ENCODE measurements at places on chromosomes 7 and 10.
A peak's percentile ranks its signal among the peaks of the same experiment; 100 is the strongest.

GRCh38 chr10:131724169-131724545, 176.7 kb upstream of the PPP2R2D start:
- no peak for DNase-seq

GRCh38 chr7:15430911-15431310, 130.9 kb downstream of the AGMO start:
- DNase-seq: no peak

DNA sequence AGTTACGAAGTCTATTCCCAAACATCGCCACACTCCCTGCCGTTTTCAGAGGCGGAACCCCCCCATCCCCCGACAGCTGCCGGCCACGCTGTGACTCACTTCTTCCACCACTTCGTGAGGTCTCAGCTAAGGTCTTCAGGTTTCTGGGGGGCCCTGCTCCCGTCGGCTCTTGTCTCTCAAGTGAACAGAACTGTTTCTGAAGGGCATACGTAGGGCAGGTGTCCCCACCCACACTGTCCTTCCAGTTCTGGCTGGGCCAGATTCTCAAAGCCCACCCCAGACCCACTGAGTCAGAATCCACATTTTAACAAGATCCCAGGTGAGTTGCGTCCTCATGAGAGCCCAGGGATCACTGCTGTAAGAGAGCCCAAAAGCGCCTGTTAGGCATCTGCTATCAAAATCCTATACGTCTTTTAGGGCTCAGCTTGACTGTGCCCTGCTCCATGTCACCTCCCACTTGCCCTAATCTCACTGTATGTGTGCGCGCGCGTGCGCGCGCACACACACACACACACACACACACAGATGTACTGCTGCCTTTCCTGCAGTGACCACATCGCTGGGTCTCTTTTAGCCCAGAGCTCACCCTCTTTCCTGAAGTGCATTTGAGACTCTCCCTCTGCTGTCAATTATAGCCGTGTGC, 78.8 kb downstream of the PROSER2 start:
- DNase-seq: no peak

DNA sequence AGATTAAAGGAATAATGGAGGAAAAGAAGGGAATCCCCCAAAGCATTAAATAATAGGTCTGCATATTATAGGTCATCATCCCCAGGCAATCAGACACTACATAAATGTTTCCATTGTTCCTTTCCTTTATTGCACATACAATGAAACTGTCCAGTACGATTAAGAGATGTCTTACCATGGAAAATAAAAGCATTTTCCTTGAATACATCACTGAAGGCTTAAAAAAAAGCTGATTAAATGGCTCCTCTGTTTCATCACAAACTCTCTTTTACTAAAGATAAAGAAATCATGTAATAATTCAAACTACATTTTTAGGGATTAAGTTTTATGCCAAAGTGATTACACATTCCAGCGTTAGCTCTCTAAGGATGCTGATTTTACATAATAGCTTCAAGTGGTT, 316.0 kb downstream of the AGMO start:
- DNase-seq: no peak

GRCh38 chr7:157932498-157933218, 595.9 kb downstream of the DNAJB6 start:
- no peak for DNase-seq

DNA sequence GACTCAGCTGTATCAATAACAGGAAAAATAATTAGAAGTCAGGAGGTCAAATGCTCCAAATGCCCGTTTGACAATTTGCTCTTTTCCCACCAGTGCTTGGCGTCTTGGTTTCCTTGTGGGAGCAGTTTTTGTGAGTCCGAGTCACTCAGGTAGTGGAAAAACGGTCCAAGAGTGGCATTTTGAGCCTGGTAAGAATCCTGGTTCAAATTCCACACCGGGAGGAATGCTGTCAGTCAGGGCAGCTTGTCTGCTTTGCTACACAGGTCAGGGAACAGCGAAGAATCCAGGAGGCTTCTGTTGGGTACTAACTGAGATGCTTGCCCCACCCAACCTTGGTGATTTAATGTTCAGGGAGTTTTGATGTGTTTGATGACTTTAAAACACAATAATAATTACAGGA, 209.5 kb downstream of the HERPUD2 start:
- DNase-seq: no peak

- DNase-seq: no peak
These were observed 34.3 kb upstream of the TMEM26 start for GRCh38 chr10:61487506-61487905.

- peak; percentile 12 for DNase-seq
These were observed 81.8 kb downstream of the PAX2 start for GRCh38 chr10:100826983-100827818.

DNA sequence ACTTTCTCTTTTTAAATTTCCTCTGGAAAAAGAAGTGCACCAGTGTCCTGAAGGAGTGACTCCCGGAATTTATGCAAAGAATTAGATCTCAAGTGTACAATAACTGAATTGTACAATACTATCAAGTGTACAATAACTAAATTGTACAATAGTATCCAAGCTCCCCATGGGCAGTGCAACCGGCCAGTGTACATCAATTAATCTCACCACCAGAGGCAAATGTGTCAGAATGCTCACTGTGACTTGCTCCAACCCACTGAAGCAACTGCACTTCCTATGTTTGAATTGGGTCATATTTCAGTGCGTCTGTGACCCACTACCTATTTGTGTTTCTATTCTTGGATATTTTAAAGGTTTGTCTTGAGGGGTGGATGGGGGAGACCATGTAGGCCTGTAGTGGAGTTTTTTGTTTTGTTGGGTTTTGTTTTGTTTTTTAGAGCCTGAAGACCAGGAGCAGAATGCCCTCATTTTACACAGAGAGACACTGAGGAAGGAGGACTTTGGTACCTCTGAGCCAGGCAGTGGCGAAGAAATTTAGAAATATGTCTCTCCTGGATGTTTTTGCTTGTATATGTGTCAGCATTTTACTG, 78.5 kb upstream of the CTTNBP2 start:
- no peak for DNase-seq

GRCh38 chr10:36118314-36118713, 476.2 kb upstream of the FZD8 start:
- no peak for DNase-seq

GRCh38 chr10:84908491-84908890, 580.1 kb downstream of the CCSER2 start:
- DNase-seq: no peak

- DNase-seq: no peak
These were observed 3.9 kb downstream of the SGMS1 start for GRCh38 chr10:50619882-50620281.

DNA sequence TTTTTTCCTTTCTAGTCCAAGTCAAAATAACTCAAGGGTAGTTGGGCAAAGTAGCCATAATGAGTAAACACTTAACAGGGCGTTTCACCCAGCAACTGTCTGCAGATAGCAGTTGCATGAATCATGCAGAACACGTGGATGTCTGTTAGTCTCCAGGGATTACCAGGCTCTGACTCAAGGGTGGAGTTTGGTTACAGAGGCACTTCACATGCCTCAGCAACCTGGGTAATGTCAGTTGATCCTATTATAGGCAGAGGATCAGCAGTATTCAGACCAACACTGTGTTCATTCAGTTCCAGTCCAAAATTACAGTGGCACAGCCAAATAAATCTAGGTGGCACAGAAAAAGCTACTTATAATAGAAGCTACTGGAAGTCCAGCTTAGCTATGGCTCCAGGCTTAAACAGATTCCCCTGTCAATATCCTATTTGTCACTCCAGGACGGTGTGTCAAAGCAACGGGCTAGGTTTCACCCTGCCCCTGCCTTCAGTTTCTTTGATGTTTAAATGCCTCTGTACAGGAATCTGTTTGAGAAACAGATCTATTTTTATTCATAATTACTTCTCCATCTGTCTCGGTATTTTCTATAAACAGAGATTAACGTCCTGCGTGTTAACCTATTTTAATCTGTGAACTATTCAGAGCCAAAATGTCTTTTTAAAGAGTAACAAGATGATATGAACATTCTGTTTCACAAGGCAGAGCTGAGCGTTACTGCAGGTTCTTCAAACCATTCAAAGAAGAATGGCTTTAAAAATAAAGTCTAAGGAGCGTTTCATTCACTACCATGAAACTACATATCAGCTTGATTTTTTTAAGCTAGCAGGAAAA, 162.6 kb upstream of the AKR1E2 start:
- no peak for DNase-seq

DNA sequence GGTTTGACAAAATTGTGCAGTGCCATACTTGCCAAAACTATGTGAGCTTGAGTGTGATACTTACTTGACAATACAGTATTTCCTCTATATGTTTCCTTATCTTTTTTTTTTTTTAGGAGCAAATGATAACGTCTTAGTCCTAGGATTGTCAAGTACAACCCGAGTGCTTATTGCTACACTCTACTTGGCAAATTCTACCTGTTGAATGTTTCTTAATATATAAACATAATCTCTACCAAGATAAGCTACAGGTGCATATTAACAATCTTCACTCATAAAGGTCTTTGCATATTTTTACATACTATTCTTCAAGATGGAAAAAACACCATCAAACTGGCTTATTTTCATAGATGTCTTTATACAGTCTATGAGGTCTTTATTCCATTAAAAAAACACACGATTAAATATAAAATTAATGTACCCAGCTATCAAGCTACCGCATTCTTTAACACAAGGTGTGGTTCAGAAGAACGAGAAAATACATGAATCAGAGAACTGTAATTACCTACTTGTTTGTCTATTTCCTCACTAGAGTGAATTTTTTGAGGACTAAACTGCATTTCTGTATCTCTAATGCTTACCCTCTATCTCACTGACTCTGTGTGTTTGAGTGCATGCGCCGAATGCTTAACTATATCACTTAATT, 76.1 kb upstream of the PDSS1 start:
- DNase-seq: no peak

DNA sequence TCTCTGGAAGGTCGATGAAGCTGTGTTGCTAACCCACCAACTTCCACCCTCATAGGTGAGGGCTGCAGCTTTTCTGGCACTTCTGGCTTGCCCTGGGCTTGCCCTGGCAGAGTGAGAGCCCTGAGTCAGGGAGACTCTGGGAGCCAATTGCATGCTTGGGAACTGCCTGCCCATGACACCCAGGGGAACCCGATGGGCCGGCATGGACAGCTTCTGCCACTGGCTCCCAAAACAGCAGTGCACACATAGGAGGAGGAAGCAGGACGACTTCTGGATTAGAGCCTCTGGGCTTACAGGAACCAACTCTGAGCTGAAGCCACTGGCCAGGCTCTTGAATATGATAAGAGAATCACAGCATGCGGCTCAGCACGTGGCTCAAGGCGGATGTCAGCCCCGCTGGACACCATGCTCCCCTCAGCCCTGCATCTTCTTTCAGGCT, 135.2 kb upstream of the UNC5B start:
- DNase-seq: no peak

DNA sequence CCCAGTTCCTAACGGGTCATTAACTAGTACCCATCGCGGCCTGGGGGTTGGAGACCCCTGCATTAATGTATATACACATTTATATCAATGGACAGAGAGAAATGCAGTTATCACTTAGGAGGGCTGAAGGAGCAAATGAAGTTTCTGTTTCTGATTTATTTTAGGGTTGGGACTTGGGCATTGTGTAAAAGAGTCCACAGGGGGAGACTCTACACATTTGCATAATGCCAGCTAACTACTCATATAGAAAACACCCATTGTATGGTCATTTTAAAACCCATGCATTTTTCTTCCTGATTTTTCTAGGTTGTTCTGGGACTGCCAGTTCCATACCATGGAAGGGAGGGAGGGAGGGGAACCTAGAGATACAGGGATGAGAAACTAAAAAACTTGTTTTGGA, 23.5 kb downstream of the BCCIP start:
- DNase-seq: no peak

GRCh38 chr10:5592070-5592469, 67.3 kb downstream of the CALML3 start:
- no peak for DNase-seq

DNA sequence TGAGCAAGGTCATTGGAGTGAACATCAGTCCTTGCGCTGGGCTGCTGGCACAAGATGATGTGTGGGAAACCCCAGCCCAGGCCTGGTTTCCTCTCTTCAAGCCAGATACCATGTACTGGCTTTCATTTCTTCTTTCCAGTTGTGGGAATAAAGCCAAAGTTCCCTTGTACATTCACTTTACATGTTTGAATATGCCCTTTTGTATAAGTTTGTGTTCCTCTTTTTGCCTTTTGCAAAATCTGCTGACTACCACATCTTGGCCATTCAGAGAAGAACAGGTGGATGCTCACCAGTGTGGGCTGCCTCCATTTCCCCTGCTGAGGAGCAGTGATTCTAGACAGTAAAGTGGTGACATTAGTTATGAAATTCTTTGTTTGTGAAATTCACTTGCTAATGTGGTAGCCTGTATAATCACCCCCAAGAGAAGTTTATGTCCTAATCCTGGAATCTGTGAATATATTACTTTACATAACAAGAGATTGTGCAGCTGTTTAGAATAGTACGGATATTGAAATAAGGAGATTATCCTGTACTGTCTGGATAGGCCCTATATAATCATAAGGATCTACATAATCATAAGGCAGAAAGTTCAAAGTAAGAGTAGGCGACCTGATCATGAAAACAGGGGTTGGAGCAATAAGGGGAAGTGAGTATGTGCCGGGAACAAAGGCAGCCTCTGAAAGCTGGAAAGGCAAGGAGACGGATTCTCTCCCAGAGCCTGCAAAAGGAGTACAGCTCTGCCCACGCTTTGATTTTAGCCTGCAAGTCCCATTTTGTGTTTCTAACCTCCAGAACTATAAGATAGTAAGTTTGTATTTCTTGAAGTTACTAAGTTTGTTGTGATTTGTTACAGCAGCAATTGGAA, 18.8 kb upstream of the AOAH start:
- DNase-seq: no peak

GRCh38 chr7:158396982-158397862, 190.4 kb downstream of the PTPRN2 start:
- no peak for DNase-seq

DNA sequence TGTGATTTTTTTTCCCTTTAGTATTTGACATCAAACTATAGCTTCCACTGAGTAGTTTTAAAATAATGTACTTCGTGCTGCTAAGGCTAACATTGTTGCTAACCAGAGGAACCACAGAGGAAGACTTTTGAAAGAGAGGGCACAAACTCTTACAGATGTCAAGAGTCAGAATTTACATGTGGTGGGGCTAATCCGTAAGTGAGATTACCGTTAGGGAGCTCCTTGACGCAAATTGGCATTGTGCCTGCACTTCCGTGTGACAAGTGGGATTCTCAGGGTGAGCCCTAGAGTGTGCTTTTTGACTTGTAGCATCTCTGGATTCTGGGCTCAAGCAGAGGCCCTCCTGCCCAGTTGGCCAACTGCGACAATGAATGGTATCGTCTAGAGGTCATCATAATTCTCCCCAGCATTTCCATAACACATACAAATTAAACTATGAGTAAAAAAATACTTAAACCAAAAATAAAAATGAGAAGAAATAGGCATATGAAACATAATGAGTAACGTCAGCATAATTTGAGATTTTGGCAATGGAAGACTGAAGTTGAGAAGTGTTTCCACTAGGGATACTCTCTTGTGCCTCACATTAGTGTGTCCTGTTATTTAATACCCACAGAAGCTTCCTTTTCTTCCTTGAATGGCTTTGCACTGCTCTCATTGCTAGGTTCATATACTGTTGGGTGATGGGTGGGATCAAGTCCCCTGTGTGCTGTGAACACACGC, 164.0 kb downstream of the SDK1 start:
- no peak for DNase-seq

GRCh38 chr10:22681783-22682183, 32.6 kb downstream of the PIP4K2A start:
- DNase-seq: peak; percentile 13

GRCh38 chr10:1157615-1157933, 101.4 kb downstream of the WDR37 start:
- no peak for DNase-seq
